ENCODE measurements at places on chromosomes 4 and X.

GRCh38 chr4:152220201-152220666, 315.7 kb downstream of the FBXW7 start:
- no peak for DNase-seq

- DNase-seq = no peak
Measured at GRCh38 chrX:15866147-15866546, 11.5 kb upstream of the AP1S2 start.

GRCh38 chr4:6359536-6360308, 90.1 kb downstream of the WFS1 start:
- DNase-seq = no peak

GRCh38 chr4:5629542-5629941, 78.8 kb downstream of the EVC2 start:
- no peak for DNase-seq

DNA sequence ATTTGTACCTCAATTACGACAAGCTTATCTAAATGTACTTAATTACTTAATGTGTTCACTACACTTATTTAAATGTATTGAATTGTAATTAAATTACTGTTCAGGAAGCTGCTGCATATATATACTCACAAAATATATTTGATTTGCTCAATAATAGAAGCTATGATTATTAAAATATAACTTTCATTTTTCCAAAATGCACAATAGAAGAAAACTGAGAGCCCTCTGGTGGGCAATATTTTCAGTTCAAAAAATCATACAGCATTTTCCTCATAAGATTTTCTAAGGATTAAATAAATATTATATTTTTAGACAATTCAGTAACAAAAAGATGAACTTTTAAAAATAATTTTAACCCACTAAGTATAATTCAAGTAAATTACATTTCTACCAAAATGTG, 217.3 kb downstream of the DKK2 start:
- no peak for DNase-seq

GRCh38 chr4:38782452-38783108, at the start of gene TLR10:
TLR10 (minus strand) TSS chr4:38782990; CDS start chr4:38775590, 7,400 bp downstream.
- DNase-seq = peak; percentile 18

DNA sequence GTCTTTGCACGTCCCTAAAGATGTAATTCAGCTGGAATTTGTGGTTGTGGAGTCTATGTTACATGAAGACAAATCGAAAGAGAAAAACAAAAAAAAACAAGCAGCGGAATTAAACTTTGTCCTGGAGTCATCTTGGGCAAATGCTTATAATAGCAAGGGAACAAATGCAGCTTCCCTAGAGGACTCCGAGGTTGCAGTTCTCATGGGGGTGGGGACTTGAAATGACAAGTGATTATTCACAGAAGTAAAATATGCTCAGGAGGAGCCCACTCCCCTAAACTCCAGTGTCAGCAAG, 362.4 kb downstream of the ARHGAP24 start:
- no peak for DNase-seq

- DNase-seq = no peak
Measured at GRCh38 chrX:104864296-104864695, 298.3 kb downstream of the IL1RAPL2 start.

DNA sequence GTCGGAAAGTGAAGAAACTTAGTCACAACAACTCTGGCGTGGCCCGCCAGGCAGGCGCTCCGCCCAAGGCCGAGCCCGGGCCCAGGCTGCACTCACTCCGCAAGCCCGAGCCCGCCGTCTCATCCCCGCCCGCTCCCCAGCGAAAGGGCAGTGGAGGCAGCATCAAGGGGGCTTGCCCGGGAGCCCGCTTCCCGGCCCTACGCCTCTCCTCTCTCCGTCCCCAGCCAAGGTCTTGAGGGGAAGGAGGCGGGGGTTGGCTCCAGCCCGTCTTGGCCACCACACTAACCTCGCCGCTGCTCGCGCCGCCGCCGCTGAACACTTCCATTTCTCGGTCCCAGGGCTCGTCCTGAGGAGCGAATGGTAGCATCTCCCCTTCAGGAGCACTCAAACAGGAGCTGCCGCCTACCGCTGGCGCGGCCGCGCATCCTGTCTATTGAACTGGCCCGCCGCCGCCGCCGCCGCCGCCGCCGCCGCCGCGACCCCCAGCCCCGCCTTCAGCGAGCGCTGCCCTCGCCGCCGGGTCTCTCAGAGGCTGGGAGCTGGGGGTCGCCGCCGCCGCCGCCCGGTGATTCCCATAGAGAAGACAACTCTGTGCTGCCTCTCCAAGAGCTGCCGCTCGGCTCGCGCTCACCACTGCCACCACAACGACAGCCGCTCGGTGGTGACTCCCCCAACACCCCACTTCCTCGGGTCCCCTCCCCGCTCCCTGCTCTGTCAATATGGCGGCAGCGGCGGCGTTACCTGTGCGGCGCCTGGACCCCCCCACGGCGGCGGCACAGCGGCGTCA, at the start of gene RPS6KA6:
Gene RPS6KA6 (minus strand): TSS at position 667 of the 787 bp plus-strand sequence. CDS start 300 bp downstream, at position 367.
- DNase-seq = peak; percentile 31

DNA sequence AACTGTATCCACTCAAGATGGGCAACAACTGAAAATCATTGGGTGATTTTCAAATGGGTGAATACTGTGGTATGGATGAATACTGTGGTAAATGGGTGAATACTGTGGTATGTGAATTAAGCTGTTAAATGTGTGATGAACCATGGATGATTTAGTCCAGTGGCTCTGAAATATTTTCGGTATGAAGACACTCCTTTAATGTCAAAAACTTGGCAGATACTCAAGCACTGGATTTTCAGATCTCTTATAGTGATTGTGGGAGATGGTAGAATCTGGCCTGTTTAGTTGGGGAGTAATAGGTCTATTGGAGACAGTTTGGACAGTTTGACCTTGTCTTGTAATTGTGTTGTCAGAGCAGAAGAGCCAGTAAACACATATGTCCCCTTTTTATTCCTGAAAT, 45.7 kb downstream of the SSX7 start:
- peak; percentile 65 for DNase-seq

- no peak for DNase-seq
Measured at GRCh38 chrX:133389975-133390374, 25.3 kb downstream of the GPC4 start.

GRCh38 chr4:86660401-86660800, 66.3 kb downstream of the PTPN13 start:
- no peak for DNase-seq

- DNase-seq = no peak
Measured at GRCh38 chr4:183349673-183350072, 27.4 kb upstream of the CLDN24 start.

GRCh38 chrX:22650691-22651090, 349.1 kb upstream of the DDX53 start:
- no peak for DNase-seq

All from Caki2 (cell line).